ENCODE measurements at places on chromosomes 1 and 21. TPM values are rescaled to one million over a fixed set of nuclear protein-coding genes. Genes with fewer than 3 reads are reported as not detected.
A peak's percentile ranks its signal among the peaks of the same experiment; 100 is the strongest.

GRCh38 chr1:14999441-14999840 lies 154.1 kb upstream of the TMEM51 start:
- no peak overlapping the region for H3K4me3 ChIP-seq
- DNase-seq, result no peak
- H3K4me1 ChIP-seq, result no peaks in the 10 kb centered on the region
- no peaks in the 10 kb centered on the region for H3K36me3 ChIP-seq

DNA sequence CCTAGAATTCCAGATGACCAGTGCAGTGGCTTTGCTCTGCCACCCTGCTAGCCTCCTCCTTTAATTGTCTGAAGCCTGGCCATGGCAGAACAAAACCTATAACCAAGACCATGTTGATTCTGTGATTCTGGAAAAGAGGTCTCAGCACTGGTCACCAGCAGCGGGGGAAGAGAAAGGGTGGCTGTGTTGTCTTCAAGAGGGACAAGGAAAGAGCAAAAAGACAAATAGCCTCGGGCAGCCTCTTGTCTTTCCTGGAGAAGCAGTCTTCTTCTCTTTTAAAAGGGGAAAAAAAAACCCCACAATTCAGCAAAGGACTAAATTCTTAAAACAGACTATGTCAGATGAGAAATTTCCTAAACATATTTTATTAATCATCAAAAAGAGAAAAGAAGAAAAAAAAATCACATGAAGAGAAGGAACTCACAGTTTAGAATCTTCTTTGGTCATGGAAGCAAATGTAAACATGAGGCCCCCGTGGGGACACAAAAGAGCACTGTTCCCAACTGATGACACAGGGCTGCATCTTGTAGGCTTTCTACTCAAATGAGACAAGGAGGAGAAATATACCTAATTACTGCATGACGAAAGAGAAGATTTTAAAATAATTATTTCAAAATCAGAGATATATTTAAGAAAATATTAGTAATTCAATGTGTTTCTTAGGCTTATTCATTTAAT lies 36.3 kb upstream of the RAP1GAP start:
- no peak overlapping the region for H3K4me3 ChIP-seq
- H3K27ac ChIP-seq, result peak overlapping the region; percentile 28
- peaks cover 71% of the 10 kb centered on the region for H3K36me3 ChIP-seq
- no peaks in the 10 kb centered on the region for H3K4me1 ChIP-seq
- no peak for DNase-seq

DNA sequence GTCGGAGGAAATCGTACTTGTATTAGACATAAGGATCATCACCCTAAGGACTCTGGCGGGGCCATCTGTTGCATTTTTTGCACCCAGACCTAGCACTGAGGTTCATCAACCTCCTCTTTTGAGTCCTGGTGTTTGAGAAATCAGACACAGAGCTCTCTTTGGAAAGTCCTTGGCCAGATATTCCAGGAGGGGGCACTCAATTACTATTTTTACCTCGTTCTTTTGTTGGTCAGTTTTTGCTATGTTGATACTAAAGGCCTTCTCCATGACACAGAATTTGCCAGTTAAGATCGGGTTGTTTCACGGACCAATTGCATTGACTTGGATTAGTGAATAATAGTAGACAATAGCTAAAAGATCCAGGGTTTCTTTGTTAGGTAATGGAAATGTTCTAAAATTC lies 711.2 kb downstream of the KCNT2 start:
- no peaks in the 10 kb centered on the region for H3K36me3 ChIP-seq
- H3K4me1 ChIP-seq, result no peaks in the 10 kb centered on the region
- H3K27me3 ChIP-seq, result no peaks in the 10 kb centered on the region
- no peak overlapping the region for H3K27ac ChIP-seq
- DNase-seq, result no peak

DNA sequence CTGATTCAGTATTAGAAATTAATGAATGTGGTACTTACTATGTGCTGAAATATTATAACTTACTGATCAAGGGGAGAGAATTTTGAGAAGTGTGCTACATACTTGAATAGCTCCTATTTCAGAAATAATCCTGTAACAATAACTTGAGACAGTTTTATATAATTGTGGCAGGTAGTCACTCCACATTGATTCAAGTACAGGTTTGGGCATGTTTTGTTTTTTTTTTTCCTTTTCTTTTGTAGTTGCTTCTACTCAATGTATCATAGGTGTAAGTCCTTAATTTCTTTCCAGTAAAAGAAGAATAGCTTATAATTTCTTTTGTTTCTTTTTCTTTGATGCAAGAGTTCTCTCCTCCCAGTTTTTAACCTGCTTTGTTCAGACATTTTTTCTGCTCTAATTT lies 86.1 kb upstream of the ADGRL2 start:
- no peak overlapping the region for H3K27ac ChIP-seq
- H3K4me1 ChIP-seq, result no peaks in the 10 kb centered on the region
- DNase-seq, result no peak
- no peaks in the 10 kb centered on the region for H3K27me3 ChIP-seq
- no peak overlapping the region for H3K4me3 ChIP-seq

DNA sequence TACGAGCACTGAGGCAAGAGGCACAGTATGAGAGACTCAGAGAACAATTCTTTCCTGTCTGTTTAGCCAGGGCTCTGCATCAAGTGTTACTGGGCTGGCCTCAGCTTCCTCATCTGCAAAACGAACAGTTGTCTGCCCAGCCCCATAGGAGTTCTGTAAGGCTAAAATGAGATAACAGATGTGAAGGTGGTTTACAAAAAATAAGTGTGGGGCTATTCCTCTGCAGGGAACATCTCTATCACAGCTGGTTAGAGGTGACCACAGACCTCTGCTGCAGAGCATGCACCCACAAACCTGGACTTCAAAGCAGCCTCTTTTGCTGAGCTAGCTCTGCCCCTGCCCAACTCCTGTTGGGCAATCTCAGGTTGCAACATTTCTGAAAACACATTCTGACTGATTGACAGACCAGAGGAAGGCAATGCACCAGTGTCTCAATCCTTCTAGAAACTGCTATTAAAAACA lies 10.5 kb upstream of the OLIG1 start:
- DNase-seq, result no peak
- H3K4me3 ChIP-seq, result no peak overlapping the region
- no peaks in the 10 kb centered on the region for H3K36me3 ChIP-seq
- H3K4me1 ChIP-seq, result no peaks in the 10 kb centered on the region
- H3K27me3 ChIP-seq, result peaks cover 11% of the 10 kb centered on the region

- H3K27me3 ChIP-seq, result peaks cover 7% of the 10 kb centered on the region
- no peak overlapping the region for H3K27ac ChIP-seq
- H3K36me3 ChIP-seq, result no peaks in the 10 kb centered on the region
- H3K4me1 ChIP-seq, result no peaks in the 10 kb centered on the region
- H3K4me3 ChIP-seq, result no peak overlapping the region
- DNase-seq, result no peak
Measured at GRCh38 chr1:47594627-47595026, 156.8 kb downstream of the FOXD2 start.

DNA sequence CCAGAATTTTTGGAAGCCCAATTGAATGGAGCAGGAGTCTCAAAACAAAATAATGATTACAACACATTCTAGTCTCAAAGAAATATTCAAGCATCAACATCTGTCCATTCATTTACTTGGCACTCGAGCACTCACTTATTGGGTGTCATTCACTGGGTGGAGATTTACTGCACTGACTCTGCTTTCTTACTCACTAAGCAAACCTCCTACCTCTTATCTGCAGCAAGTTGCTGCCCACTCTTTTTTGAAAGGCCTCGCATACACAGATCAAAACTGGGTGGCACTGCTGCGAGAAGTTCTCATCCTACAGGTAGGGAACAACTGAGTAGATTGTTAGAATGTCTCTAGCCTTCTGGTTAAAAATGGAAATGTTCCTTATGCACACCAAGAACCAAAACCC lies 18.0 kb downstream of the RHBDL2 start:
- H3K27ac ChIP-seq, result no peak overlapping the region
- H3K27me3 ChIP-seq, result no peaks in the 10 kb centered on the region
- H3K4me3 ChIP-seq, result no peak overlapping the region
- no peak for DNase-seq
- no peaks in the 10 kb centered on the region for H3K4me1 ChIP-seq

DNA sequence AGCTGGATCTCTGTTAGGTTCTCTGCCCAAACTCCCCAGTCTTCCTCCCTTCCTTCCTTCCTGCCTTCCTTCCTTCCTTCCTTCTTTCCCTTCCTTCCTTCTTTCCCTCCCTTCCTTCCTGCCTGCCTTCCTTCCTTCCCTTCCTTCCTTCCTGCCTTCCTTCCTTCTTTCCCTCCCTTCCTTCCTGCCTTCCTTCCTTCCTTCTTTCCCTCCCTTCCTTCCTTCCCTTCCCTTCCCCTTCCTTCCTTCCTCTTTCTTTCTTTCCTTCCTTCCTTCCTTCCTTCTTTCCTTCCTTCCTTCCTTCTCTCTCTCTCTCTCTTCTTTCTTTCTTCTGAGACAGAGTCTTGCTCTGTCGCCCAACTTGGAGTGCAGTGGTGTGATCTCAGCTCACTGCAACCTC lies 8.7 kb upstream of the LSM10 start:
- H3K36me3 ChIP-seq, result no peaks in the 10 kb centered on the region
- no peak for DNase-seq
- H3K27ac ChIP-seq, result no peak overlapping the region
- H3K4me1 ChIP-seq, result no peaks in the 10 kb centered on the region
- H3K27me3 ChIP-seq, result no peaks in the 10 kb centered on the region

- peaks cover 2% of the 10 kb centered on the region for H3K36me3 ChIP-seq
- no peaks in the 10 kb centered on the region for H3K27me3 ChIP-seq
- no peak overlapping the region for H3K4me3 ChIP-seq
- peaks cover 19% of the 10 kb centered on the region for H3K4me1 ChIP-seq
Measured at GRCh38 chr1:27132624-27133023, 22.3 kb downstream of the SLC9A1 start.

The GPR25 gene
- total RNA-seq, result 1.2 TPM

The GPR37L1 gene
- not detected for total RNA-seq

The TFF3 gene
- not detected for total RNA-seq

The PIGC gene
- 22.6 TPM for total RNA-seq

The MARK1 gene
- not detected for total RNA-seq
